ENCODE measurements at places on chromosomes 2 and 18.
A peak's percentile ranks its signal among the peaks of the same experiment; 100 is the strongest.

GRCh38 chr2:139478165-139478914 is 698.1 kb upstream of the NXPH2 start:
- DNase-seq = no peak

- no peak for DNase-seq
Measured at GRCh38 chr2:127419112-127419430, 844 bp downstream of the PROC start.

GRCh38 chr2:232879618-232880494 is 9.8 kb downstream of the SNORC start:
- DNase-seq = no peak

DNA sequence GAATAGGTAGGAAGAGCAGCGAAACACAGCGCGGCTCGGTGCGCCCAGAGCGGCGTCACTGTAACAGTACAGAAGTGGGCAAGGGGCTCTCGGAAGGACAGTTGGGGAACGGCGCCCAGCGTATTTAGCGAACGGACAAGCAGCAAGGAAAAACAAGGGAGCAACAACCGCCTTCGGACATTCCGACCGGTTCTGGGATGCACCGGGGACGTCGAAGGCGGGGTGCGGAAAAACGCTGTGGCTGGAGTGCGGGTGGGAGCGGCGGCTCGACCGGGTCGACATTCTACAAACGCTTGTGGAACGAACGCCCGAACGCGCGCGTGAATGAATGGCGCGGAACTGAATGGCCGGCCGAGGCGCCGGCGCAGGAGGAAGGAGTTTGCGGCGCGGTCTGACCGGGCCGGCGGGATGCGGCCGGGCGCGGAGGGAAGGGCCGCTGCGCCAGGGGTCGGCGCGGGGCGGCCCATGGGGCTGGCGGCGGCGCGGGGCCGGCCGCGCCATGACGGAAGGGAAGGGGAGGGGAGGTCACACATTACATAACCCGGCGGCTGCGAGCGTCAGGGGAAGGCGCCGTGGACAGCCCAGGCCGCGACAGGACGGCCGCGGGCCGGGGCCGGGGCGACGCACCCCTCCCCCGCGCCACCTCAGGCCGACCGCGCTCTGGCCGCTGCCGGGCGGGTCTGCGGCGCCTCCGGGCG is 605 bp downstream of the REV1 start:
- peak; percentile 22 for DNase-seq

- no peak for DNase-seq
Measured at GRCh38 chr18:9846162-9846925, 39.4 kb upstream of the TXNDC2 start.

DNA sequence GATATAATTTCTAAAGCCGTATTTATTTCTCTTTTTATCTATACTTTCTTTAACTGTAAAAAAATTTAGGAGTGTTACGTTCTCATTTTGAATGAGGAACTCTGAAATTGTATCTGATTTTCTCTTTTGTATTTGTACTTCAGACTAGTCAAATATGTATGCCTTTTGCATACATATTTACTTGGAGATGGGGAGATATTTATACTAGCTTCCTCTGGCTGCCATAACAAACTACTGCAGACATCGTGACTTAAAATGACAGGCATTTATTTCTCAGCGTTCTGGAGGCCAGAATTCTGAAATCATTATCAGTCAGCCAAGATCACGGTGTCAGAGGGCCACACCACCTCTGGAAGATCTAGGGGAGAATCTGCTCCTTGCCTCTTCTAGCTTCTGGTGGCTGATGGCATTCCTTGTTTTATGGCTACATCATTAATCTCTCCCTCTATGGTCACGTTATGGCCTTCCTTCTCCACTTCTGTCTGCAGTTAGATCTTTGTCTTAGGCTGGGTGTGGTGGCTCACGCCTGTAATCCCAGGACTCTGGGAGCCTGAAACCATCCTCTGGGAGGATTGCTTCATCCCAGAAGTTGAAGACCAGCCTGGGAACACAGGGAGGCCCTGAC is 8.2 kb downstream of the LCLAT1 start:
- DNase-seq = no peak

GRCh38 chr2:151562398-151562797 is 152.7 kb downstream of the RIF1 start:
- DNase-seq = no peak

DNA sequence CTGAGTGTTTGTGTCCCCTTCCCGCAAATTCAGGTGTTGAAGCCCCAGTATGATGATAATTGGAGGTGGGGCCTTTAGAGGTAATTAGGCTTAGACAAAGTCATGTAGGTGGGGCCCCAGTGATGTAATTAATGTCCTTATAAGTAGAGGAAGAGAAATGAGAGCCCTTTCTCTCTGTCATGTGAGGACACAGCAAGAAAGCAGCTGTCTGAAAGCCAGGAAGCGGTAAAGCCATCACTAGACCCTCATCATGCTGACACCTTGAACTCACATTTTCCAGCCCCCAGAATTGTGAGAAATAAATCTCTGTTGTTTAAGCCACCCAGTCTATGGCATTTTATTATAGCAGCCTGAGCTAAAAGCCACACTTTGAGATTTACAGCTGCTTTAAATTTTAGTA is 1580.0 kb downstream of the LRP1B start:
- DNase-seq = no peak

GRCh38 chr2:46885376-46885775 is 30.2 kb downstream of the MCFD2 start:
- DNase-seq = no peak

GRCh38 chr2:222963641-222964040 is 88.3 kb upstream of the KCNE4 start:
- DNase-seq = no peak

DNA sequence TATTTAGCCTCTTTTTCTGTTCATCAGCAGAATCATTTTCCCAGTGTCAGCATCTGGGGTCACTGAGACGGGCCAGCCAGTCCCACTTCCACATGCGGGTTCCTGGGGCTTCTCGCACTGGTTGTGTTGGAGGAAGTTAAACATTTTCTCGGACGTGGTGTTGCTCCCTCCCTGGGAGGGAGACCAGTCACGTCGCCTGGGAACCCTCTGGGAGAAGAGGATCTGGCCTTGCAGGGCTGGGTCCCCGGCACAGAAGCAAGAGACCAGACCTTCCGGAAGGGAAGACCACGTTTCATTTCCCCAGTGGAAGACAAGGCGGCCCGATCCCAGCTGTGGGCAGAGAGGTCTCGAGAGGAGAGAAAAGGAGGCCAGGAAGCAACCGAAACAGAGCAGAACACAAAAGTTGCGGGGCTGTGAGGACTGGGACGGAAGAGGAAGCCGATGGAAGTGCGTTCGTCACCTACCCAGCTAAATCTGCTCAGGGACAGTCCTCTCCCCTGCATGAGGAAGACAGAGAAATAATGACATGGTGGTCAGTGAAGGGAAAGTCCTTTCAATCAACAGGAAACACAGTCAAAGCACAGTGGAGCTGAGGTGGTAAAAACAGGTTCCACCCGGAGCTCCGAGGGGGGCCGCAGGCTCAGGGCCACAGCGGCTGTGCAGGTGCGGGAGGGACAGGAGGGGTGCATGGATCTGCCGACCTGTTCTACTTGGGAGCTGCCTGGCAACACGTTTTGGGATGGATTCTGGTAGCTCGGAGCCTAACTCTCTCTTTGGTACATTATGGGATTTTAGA is 144.4 kb downstream of the MBP start:
- no peak for DNase-seq

- no peak for DNase-seq
Measured at GRCh38 chr18:78528411-78529258, 451.0 kb upstream of the SALL3 start.

GRCh38 chr2:54678719-54679118 is 44.7 kb upstream of the EML6 start:
- DNase-seq = no peak

DNA sequence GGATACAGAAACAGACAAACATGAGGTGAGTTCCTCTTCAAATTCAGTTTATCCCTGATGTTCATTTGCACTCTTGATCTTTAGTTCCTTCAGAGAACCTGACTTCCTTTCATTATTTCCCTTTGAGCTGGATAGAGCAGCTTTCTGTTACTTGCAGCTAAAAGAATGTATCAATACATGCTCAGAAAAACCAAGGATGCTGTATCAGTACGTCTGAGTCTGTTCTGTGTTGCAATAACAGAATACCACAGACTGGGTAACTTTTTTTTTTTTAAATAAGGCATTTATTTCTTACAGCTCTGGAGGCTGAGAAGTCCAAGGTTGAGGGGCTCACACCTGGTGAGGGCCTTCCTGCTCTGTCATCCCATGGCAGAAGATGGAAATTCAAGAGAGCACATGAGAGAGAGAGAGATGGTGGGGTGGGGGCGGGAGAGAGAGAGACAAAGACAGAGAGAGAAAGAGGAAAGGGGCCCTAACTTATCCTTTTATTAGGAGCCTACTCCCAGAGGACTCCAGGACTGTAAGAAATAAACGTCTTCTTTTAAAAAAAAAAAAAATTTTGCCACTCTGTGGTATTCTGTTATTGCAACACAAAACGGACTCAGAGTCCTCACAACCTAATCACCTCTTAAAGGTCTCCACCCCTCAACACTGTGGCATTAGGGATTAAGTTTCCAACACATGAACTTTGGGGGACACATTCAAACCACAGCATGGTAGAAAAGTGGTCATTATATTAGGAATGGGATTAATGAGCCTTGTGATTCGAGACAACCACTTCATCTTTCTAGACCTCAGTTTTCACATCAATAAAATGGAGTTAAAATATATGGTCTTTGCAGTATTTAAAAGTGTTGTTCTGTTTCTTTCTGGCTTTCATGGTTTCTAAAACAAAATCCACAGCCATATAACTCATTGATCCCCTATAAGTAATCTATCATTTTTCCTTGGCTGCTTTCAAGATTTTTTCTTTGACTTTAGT is 18.4 kb upstream of the SELENOI start:
- DNase-seq = no peak

DNA sequence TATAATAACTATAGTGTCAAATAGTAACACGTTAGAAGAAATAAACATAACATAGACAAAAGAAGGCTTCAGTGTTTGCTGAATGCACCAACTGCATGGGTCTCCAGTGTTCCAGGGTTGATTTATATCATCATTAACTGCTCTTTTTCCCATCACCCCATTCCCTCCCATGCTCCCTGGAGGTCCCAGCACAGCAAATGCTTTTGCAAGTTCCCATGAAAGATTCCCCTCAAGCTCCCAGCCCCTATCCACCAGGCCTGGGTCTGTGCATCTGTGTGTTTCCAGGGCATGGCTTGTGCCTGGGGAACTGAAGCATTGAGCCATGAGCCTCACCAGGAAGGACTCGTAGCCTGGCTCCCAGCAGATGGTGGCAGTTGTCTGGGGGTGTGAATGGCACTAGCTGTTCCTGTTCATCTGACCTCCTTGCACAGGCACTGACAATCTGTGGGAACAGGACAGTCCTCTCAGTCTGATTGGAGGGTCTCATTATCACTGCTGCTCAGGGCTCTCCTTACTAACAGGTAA is 164.6 kb upstream of the RMP24 start:
- no peak for DNase-seq

DNA sequence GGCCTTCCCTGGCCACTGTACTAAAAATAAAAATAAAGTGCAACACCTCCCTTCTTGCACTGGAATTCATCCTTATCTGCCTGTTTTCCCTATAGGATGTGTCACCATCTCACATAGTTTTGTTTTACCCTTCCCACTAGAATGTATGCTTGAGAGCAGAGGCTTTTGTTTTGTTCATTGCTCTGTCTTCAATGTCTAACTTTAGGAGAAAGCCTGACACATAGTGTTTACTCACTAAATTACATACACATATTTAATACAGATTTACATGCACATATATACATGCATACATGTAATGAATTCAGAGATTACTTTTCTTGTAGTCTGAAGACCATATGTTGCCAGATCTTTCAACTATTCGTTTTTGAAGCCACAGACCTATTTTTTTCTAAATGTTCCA is 23.0 kb downstream of the CD302 start:
- DNase-seq = no peak

Measured in stimulated activated CD4-positive, alpha-beta T cell treated with anti-CD3 and anti-CD28 coated beads, TNF-alpha, amount 100 ng/mL, for 1 hour (primary cell).